Stimulated activated CD8-positive, alpha-beta memory T cell treated with anti-CD3 and anti-CD28 coated beads, Interleukin-4, amount 100 ng/mL, for 4 hours (primary cell): ENCODE measurements at places on chromosomes 6 and 20.

DNA sequence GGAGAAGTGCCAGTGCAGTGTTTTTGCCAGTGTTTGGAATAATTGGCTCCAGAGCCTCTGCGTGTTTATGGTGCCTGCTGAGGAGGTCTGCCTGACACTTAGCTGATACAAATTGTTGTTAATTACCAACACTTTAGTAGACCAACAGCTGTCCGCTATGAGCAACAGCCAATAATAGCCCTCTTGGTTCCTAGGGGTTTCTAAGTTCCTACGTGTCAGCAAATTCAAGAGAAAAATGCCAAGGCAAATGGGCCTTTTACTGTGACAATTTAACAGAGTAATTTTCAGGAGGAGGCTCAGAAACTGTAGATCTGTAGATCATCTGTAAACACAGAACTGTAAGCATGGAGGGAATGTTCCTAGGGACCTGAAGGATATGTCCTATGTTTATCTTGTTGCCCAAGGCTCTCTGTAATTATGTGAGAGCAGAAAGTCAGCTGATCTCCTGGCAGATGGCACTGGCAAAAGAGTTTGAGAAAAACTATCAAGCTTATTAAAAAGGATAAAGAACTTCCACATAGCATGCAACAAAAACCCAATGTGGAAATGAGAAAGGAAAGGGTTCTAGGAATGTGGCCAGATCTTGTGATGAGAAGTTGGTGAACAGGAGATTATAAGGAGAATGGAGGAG is 157.7 kb downstream of the GJA1 start:
- DNase-seq, result no peak

DNA sequence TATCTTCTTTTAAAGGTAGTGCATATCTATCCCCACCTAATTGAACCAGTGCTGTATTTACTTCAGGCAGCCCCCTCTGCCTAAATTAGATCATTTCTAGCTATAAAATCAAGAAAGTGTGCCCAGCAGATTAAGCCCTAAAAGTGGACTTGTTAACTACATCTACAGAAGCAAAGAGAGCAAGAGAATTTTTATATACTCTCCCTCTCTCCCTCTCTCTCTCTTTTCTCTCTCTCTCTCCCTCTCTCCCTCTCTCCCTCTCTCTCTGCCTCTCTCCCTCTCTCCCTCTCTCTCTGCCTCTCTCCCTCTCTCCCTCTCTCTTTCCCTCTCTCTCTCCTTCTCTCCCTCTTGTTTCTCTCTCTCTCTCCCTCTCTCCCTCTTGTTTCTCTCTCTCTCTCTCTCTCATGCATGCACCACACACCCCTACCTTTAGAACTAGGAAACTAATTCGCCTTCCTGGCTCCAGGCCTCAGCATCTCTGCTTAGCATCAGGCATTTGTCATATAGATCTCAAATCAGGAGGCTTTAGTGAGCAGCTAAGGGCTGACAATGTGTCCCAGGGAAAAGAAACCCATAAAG is 71.4 kb downstream of the FOXA2 start:
- DNase-seq, result no peak

DNA sequence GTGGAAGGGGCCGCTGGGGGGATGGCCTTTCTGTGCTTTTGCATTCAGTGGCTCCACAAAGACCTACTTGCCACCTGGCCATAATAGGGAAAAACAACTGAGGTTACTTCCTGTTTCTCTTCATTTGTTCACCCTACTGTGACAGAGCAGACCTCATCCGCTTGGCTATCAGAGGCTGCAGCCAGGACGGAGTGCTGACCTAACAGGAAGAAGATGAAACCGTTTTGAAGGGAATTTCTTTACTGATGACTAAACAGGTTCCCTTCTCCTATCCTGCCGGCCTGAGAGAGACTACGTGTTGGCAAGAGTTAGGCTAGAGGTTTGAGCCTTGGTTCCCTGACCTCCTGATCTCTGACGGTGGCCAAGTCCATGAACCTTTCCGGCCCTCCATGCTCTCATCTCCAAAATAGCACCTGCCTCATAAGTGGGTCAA is 21.3 kb downstream of the PRR18 start:
- DNase-seq, result no peak

DNA sequence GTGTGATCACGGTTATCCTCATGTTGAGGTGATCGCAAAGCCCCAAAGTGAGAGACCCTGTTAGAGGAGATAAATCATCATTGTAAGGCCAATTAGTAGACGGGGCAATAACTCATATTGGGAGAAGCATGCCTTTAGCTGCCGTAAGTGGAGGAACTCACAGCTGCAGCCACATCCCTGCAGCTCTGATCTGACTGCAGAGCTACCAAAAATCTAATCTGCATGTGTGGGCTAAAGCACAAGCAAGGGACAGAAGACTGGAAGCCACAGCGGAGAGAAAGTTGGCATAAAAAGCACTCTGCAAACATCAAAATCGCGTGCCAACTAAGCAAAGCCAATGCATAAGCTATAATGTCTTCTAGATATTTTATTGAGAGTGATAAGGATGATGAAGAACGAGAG is 79.8 kb downstream of the TBC1D7 start:
- DNase-seq, result no peak
